ENCODE measurements at places on chromosomes 1 and 21.

GRCh38 chr1:232987046-232987773, 36.8 kb downstream of the NTPCR start:
- no peak for DNase-seq

DNA sequence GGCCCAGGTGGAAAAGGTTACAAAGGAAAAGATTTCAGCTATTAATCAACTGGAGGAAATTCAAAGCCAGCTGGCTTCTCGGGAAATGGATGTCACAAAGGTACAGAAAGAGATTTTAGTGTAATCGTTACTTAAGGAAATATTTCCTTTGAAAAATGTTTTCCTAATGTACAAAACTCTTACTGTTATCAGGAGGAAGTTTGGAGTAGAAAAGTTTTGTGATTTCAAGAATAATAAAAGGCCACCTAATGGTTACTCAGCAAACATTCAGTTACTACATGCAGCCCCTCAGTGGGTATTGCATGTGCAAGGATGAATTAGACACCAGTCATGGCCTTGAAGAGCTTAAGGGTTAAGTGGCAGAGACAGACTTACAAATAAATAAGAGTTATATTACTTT, 85.2 kb downstream of the SDCCAG8 start:
- DNase-seq: no peak

GRCh38 chr1:43750083-43750482, 42.7 kb downstream of the ST3GAL3 start:
- DNase-seq: no peak

GRCh38 chr21:28747464-28747863, 245.2 kb downstream of the LTN1 start:
- no peak for DNase-seq
